ENCODE measurements at places on chromosomes 1 and 21.

- no peak for DNase-seq
Observed at GRCh38 chr1:81439046-81439823, 361.5 kb upstream of the ADGRL2 start.

- no peak for DNase-seq
Observed at GRCh38 chr1:219372916-219373615, 199.4 kb downstream of the LYPLAL1 start.

GRCh38 chr1:188769936-188770335 lies 1707.7 kb downstream of the BRINP3 start:
- DNase-seq: no peak

- no peak for DNase-seq
Observed at GRCh38 chr1:82706741-82707140, 906.0 kb downstream of the ADGRL2 start.

GRCh38 chr1:40820251-40820797 lies 36.7 kb downstream of the KCNQ4 start:
- DNase-seq: no peak

- DNase-seq: no peak
Observed at GRCh38 chr1:61265665-61266064, 183.3 kb downstream of the NFIA start.

GRCh38 chr1:24045771-24046170 lies 65.6 kb upstream of the SRSF10 start:
- no peak for DNase-seq

- DNase-seq: no peak
Observed at GRCh38 chr1:15186846-15187151, 33.3 kb downstream of the TMEM51 start.

DNA sequence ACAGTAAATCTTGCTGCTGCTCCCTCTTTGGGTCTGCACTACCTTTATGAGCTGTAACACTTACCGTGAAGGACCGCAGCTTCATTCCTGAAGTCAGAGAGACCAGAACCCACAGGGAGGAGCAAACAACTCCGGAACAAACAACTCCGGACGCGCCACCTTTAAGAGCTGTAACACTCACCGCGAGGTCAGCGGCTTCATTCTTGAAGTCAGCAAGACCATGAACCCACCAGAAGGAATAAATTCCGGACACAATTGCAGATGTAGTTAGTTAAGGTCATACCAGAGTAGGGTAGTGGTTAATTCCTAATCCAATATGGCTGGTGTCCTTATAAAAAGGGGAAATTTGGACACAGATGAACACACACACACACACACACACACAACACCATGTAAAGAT lies 37.7 kb downstream of the VTCN1 start:
- no peak for DNase-seq

DNA sequence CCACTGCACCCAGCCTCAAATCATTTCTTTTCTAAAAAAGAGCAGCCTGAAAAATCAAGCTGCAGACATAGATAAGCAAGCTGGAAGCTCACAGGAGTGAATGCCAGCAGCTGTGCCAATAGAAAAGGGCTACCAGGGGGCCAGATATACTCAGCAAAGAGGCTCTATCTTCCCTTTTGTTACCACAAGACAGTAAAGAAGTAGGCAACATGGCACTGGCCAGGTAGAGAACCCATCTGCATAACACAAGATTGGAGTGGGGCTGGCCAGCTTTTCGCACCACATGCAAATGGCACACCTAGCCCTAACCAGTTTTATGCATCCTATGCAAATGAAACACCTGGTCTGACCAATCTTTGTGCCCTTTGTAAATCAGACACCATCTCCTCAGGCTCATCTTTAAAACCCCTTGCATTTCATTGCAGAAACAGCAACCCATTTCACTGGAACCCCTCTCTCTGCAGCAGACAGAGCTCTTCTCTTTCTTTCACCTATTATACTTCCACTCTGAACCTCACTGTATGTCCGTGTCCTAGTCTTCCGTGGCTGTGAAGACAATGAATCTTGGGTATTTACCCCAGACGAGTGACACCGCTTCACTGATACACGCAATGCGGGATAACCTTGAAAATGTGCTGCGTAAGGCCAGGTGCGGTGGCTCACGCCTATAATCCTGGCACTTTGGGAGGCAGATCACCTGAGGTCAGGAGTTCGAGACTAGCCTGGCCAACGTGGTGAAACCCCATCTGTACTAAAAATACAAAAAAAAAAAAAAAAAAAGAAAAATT lies 15.1 kb downstream of the CASP9 start:
- no peak for DNase-seq

GRCh38 chr21:45146306-45146705 lies 71.9 kb downstream of the ADARB1 start:
- no peak for DNase-seq

- DNase-seq: no peak
Observed at GRCh38 chr1:150905301-150905700, 18.4 kb downstream of the CTXND2 start.

DNA sequence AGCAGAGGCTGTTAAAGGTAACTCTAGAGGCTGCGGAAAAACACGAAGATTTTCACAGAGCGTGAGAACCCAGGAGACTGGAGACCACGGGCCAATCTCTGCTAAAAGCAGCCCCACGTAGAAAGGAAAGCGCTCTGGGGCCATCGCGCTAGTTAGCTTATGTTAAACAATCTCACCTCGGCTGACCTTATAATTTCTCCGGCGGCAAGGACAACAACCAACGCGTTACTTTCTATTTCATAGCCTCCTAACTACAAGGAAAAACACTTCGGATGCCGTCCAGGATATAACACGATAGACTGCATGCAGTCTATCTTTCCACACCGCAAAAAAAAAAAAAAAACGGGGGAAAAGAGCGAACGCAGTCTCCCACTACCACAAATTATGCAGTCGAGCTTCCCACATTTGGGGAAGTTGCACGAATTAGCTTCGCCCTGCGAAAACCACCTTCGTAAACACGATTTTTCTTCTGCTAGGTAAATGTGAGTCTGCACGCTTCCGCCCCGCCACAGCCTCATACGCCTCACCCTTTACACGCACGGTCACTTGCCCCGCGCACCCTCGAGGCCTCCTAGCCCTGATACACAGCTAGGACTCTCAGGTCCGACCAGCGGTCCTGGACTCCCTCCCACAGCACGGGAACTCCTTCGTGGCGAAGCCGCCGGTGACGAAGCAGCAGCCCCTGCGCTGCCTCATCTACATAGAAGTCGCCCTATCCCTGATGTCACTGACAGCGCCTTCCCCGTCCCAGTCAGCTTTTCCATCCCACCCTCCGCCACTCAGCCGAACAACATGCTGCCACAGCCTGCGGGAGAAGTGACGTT lies 87.8 kb downstream of the PRKAB2 start:
- peak; percentile 89 for DNase-seq

GRCh38 chr1:152942161-152942560 lies 4.8 kb upstream of the SPRR5 start:
- no peak for DNase-seq

GRCh38 chr1:15220825-15221431 lies 26.1 kb upstream of the FHAD1 start:
- DNase-seq: no peak

GRCh38 chr1:222772996-222773379 lies 36.0 kb downstream of the FAM177B start:
- DNase-seq: no peak

DNA sequence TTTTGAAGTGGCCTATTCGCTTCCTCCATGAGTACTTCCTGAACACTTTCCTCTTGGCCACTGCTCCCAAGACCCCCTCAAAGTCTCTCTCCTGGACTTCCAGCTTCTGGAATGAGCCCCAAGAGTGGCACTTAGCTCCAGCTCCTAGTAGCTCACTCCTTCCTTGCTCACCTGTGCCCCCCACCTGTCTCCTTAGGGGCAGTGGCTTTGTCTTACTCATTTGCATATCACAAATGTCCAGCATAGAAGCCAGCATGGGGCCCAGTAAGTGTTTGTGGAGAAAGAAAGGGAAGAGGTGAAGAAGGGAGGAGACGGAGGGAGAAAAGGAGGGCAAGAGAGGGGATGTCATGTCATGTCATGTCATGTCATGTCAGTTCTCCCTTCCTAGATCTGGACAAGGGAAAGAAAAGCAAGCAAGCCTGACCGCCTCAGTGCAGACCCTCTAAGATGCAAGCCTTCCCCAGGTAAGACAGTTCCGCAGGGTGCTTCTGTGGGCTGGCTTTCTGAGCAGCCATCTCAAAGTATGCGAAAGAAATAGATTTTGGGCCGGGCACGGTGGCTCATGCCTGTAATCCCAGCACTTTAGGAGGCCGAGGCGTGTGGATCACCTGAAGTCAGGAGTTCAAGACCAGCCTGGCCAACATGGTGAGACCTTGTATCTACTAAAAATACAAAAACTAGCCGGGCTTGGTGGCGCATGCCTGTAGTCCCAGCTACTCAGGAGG lies 6.9 kb upstream of the MX1 start:
- no peak for DNase-seq

GRCh38 chr1:239243006-239243405 lies 143.4 kb upstream of the CHRM3 start:
- DNase-seq: no peak

- DNase-seq: no peak
Observed at GRCh38 chr1:54367613-54368012, 38.6 kb downstream of the SSBP3 start.

DNA sequence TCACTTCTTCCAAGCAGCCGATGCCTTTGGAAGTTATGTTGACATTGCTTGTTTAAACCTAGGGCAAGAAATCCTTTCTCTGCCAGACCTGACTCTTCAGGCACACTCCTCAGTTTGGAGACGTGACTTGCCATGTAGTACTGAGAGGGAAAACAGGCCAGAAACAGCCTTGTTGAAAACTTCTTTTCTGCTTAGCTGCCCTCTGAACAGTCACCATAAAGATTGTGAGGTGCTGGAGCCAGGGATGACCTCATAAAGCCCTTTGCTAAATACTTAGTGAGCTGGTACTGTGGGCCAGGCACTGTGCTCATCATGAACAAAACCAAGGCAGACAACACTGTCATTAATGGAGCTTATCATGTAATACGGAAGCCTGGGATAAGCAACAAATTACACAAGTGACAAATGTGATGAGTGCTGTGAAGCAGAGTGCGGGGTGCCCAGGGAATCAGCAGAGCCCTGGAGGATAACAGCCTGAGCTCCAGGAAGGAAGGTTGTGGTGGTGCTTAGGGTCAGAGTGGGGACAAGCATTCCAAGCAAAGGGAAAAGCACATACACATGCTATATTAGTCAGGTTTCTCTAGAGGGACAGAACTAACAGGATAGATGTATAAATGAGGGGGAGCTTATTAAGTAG lies 42.4 kb downstream of the MTARC1 start:
- no peak for DNase-seq

- no peak for DNase-seq
Observed at GRCh38 chr1:81600363-81600762, 200.4 kb upstream of the ADGRL2 start.

- DNase-seq: no peak
Observed at GRCh38 chr21:44514218-44514520, 25.8 kb downstream of the KRTAP10-1 start.

DNA sequence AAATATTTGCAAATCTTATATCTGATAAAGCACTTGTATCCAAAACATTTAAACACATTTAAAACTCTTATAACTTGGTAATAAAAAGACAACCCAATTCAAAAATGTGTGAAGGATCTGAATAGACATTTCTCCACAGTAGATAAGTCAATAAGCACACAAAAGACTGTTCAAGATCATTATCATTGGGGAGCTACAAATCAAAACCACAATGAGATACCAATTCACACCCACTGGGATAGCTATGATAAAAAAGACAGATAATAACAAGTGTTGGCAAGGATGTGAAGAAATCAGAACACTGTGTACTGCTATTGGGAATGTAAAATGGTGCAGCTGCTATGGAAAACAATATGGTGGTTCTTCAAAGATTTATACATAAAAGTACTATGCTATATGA lies 5.1 kb upstream of the LIN9 start:
- no peak for DNase-seq

DNA sequence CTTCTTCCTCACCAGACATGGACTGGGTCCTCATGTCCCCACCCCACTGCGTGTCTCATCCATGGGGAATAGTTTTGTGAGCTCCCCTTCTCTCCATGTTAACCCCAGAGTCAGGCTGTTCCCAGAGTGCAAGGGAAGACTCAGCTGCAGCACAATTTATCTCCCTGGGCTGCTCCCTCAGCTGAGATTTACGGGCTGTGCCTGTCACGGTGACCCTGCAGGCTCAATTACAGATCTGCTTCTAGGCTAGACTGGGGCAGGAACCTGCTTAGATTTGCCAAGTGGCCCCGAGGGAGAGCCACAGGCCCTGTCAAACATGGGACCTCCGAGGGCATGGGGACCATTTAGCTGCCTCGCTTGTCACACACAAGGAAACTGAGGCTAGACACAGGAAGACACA lies 37.8 kb downstream of the CDCP2 start:
- no peak for DNase-seq

- DNase-seq: no peak
Observed at GRCh38 chr1:90712153-90712856, 4.8 kb downstream of the BARHL2 start.

GRCh38 chr1:8598060-8598724 lies 219.2 kb downstream of the RERE start:
- no peak for DNase-seq

GRCh38 chr1:38028671-38029070 lies 16.1 kb downstream of the UTP11 start:
- DNase-seq: no peak

GRCh38 chr1:239951511-239952140 lies 140.1 kb upstream of the FMN2 start:
- peak; percentile 65 for DNase-seq
